ENCODE measurements at places on chromosomes 4 and X.

DNA sequence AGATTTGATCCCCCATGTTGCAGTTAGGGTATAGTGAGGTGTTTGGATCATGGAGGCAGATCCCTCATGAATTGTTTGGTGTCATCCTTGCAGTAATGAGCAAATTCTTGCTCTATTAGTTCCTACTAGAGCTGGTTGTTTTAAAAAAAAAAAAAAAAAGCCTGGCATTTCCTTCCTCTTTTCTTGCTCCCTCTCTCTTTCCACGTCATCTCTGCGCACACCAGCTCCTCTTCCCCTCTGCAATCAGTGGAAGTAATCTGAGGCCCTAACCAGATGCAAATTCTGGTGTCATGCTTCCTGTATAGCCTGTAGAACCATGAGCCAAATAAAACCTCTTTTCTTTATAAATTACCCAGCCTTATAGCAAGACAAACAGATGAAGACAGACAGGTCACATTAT is 24.5 kb downstream of the WDR17 start:
- no peak for DNase-seq

DNA sequence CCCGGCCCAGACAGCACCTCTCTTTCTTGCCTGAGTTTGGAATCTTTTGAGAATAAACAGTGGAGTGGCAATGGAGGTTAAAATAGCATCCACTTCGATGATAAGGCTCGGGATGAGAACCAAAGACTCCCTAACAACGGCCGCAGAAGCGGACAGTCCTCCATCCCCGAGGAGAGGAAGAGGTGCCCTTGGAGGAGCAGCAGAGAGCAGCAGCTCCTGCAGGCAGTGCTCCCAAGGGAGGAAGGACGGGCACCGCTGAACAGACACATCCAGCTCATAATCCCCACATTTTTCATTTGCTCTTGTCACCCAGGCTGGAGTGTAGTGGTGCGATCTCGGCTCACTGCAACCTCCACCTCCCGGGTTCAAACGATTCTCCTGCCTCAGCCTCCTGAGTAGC is 61.3 kb downstream of the DCTD start:
- no peak for DNase-seq

GRCh38 chrX:31649201-31649600 is 577.4 kb upstream of the FTHL17 start:
- DNase-seq = no peak

GRCh38 chr4:177023951-177024350 is 231.2 kb upstream of the VEGFC start:
- DNase-seq = no peak

DNA sequence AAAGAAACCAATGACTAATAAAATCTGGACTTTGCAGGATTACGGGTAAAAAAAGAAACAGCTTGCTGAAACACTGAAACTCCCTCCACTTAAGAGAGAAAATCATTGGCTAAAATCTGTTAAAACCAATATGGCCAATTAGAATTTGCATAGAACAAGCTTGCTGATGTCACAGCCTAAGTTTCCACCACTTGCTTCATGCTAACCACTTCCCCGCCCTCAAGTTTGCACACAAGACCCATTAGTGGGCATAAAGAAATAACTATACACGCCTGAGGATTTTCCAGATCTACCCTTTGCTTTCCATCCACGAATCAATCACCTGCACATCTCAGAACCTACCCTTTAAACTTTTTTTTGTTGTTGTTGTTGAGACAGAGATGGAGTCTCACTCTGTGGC is 42.7 kb upstream of the PHEX start:
- DNase-seq = no peak

- DNase-seq = no peak
These were observed 70.0 kb downstream of the EVC start for GRCh38 chr4:5780831-5781480.

- DNase-seq = no peak
These were observed 139.4 kb downstream of the EVC2 start for GRCh38 chr4:5568931-5569330.

DNA sequence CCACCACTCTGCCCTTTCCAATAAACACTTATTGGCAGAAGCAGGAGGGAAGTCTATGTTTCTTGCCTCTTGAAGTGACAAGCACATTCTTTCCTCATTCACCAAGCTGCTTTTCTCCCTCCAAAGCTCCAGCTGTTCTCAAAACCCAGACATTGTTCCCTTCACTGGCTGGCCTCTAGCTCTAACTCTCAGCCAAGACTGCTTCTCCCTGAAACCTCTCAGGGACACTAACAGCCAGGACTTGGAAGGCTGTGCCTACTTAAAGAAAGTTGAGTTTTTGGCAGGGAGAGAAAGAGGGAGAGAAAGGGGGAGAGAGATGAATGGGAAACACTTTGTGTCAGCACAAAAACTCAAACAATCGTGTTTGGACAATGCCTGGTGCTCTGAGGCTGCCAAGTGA is 99.5 kb downstream of the COX18 start:
- DNase-seq = no peak

- no peak for DNase-seq
These were observed 882 bp upstream of the CXCR3 start for GRCh38 chrX:71619193-71619592.

DNA sequence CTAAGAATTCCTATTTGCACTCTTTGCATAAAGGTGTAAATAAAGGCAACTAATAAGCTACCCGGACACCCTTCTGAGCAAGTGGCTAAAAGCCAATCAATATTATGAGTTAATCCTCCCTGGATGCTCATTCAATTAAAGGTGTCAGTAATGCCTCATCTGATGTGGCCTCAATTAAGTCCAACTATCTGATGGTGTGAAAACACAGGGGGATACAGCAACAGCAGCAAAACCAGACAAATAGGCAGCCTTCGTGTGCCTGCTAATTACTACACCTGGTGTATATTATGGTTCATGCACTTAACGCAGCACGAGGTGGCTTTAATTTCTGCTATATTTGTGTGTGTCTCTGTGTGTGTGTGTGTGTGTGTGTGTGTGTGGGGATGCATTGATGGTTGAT is 244.4 kb downstream of the DCLK2 start:
- DNase-seq = no peak

- no peak for DNase-seq
These were observed 191.1 kb downstream of the RAPGEF2 start for GRCh38 chr4:159293811-159294515.

- no peak for DNase-seq
These were observed 40.0 kb downstream of the HHIP start for GRCh38 chr4:144685911-144686310.

DNA sequence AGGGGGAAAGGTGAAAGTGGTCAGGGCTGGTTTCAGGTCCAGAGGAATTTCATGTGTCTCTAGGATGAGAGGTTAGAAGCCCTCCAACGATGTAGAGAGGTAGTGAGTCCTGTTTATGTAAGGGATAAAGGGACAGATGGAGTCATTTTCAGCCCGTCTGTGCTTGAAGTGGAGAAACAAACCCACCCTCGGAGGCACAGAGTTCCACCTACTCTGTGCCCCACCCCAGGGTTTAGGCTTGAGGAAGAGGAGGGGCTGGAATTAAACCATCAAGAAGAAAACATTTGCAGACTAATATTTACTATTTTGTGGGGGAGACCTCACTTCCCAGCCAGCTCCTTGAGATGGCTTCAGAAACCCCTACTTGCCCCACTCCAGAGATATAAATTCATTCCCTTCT is 868 bp upstream of the GNL3L start:
- no peak for DNase-seq

DNA sequence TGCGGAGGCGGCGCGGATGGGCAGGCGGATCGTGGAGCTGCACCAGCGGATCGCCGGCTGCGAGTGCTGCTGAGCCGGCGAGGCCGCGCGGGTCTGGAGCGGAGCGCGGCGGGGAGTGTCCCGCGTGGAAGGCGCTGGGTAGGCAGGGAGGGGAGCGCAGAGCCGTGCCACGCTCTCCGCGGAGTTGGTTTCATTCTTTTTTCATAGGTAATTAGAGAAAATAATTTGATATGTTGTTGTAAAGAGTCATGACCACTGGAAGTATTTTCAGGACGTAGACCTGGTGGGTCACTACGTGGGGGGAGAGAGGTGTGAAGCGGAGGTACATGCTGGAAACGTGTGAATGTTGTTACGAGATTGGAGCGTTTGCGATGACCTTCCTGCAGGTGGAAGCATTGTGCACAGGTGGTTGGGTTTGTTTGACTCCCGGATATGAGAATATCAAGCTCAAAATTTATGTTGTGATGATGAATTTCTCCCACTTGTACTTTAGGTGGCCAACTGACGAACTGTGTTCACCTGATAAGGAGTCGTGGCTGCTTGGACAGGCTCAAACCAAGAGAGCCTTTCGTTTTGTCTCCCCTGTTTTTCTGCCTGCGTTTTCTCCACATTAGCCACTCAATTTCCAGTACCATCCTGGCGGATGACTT is 19.1 kb upstream of the S100P start:
- DNase-seq = peak; percentile 49

DNA sequence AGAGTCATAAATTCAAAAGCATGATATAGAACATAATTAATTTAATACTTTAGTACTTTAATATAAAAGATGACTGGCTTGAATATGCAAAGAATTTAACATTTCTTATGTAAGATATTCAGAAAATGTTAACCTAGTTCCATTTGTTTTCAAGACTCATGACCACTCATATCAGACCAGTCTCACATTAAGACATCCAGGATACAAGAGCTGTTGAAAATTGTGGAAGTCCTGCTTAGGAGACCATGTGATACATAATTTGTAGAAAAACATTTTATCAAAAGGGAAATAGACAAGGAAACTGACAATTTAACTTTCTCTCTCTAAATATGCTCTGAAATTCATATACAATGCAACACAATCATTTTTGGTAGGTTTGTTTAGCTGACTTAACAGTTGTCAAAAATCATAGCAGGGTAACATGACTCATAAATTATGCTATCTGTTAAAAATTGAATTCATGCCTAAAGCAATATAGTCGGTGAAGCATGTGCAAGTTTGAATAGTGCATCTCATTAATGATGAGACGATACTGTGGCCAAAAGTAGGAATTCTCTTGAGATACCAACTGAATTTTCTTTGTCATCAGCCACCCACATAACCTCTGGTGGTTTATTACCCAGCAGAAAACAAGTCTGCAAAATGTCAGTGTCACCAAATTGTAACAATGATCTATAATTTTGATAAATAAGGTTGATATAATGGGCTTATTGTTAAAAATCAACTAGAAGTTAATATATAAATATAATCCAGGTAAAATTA is 211.4 kb downstream of the GASK1B start:
- no peak for DNase-seq

DNA sequence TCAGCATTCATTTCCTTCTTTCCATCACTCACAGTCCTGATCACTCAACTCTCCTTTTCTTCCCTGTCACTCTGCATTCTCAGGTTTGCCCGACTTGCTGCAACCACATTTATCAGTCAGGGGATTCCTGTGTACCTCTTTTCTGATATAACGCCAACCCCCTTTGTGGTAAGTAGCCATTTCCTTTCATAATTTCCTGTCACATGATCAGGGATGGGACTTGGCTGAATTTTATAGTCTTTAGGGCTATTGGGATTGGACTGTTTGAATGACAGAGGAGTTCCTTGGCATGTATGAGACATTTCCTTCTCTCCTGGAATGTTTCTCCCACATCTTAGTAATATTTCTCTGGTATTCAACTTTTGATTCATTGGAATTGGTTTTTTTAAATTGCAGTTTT is 11.0 kb downstream of the PGM2 start:
- no peak for DNase-seq

DNA sequence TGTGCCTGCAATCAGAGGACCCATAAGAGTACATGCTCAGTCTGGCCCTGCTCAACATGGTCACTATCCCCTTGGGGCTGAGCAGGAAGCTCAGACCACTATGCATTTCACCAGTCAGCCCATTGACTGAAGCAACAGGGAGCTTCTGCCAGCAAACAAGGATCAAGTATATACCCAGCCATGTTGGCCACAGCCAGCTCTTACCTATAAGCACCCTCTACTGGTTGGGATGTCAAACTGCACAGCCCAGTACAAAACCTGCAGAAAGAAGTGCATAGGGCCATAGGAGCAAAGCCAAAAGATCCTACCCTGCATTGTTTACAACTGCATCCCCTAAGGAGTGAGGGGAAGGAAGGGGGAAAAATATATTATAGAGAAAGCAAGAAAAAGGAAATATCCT is 214.4 kb upstream of the CPEB2 start:
- no peak for DNase-seq

DNA sequence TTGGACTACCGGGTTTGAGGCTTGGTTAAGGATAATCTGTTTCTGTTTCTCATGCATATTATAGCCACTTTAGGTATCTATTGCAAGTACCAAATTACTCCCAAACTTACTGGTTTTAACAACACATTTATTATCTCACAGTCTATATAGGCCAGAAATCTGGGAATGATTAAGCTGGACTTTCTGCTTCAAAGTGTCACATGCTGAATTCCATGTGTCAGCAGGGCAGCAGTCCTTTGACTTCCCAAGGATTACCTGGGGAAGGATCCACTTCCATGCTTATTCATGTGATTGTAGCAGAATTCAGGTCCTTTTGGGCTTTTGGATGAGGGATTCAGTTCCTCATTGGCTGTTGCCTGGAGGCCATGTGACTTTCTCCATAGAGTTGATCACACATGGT is 349.0 kb upstream of the TRAM1L1 start:
- DNase-seq = no peak

- DNase-seq = no peak
These were observed 11.3 kb upstream of the RTL5 start for GRCh38 chrX:72142794-72143608.

GRCh38 chrX:11764602-11765067 is 6.6 kb downstream of the MSL3 start:
- DNase-seq = no peak

- DNase-seq = no peak
These were observed 13.6 kb downstream of the AMTN start for GRCh38 chr4:70531981-70532380.

DNA sequence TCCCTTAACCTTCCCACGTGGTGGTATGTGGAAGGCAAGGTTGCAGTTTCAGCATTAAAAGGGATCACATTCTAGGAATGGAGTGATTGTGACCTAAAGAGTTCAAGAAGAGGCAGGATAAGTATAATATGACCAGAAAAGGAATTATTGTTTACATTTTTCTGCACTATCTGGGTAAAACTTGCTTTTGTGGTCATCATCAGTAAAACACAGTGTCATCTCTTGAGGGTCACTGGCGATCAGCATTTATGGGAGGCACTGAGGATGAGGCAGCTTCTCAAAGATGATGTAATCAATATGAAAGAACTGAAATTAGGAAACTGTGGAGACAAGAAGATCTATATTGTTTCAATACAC is 88.7 kb downstream of the CFAP299 start:
- DNase-seq = no peak

DNA sequence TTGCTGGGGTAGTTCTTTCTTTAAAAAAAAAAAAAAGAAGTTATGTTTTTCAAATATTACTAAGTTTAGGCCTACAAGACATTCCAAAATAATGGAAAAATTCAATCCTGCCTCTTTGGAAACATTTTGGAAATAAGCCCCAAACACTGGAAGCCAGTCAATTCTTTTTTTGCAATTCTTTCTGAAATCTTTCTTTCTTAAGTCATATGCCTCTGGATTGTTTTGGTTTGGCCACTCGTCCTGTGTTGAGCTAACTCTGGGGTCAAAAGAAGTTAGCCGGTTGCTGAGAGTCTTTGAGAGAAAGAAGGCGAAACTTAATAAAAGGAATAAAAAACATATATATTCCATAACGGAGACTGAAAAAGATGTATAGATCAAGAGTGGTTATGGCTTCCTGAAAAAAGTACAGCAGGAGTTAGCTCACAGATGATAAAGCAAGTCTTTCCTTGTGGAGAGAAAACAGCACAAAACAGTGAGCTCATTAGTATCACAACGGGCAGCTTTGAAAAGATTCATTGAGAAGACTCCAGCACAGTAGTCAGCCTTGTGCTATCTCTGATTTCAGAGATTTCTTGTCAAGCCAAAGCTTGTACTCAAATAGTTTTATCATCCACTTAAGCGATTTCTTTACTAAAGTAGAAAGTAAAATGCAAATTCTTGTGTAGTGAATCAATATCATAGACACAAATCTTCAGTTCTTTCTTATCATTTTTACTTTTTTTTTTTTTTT is 64.8 kb downstream of the PLS3 start:
- DNase-seq = no peak
